ENCODE measurements at places on chromosomes 4 and X.

DNA sequence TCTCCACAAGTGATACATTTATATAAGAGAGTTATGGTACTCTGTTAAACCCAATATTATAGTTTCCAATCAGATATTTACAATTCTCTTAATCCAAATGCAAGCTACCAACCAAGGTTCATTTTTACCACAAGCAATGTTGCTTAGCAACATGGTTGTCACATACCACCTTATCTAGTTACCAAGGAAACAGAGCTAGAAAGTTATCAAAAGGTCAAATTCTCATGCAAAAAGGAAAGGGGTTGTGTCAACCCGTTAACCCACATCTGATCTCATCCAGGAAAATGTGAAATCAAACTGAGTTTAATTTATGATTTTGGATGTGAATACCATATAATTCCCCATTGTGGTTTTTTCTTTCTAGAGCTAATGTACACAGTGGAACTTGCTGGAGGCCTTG lies 274.1 kb upstream of the MAGEB2 start:
- DNase-seq = peak; percentile 23

GRCh38 chrX:154046940-154047610 lies 27.4 kb upstream of the IRAK1 start:
- DNase-seq = peak; percentile 44

DNA sequence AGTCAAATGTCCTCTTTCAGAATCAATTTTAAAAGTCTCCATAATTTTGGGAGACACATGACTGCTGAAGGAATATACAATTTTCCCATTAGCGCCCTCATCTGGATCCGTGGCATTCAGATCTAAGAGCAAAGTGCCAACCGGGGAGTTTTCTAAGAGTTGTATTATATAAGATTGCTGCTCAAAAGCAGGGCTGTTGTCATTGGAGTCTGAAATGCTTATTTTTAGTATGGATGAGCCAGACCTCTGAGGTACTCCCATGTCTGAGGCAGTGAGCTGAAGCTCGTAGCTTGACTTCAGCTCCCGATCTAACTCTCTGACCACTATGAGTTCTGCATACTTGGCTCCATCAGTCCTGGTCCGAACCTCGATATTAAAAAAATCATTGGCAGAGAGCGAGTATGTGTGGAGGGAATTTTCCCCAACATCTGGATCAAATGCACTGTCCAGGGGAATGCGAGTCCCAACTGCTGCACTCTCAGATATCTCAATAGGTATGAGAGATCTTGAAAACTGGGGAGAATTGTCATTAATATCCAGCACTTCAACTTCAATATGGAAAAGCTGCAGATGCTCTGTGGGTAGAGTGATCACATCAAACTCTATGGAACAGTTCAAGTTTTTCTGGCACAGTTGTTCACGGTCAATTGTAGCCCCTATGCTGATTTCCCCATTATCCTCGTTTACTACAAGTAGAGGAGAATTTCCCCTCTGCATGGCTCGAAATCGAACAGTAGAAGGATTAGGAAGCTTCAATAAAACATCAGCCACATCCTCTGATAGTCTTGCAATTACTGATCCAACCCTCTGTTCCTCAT lies 917 bp downstream of the PCDH18 start:
- peak; percentile 48 for DNase-seq

- peak; percentile 87 for DNase-seq
Observed at GRCh38 chr4:120293341-120293740, 226.7 kb upstream of the MAD2L1 start.

DNA sequence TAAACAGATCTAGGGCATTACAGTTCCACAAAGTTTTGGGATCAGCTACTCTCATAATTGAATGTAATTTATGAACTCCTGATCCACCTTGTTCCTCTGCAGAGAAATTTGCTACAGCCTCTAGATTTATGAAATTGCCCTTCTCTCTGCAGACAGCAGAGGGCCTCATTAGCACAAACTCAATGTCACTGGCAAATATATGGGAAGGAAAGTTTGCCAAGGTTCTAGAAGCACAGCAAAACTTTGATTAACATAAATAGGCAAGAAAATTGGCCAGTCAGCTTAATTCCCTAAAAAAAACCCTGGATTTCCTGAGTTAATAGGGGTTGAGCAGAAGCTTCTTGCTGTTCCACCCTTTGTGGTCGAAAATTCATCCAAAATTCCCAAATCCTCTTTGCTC lies 31.5 kb downstream of the PRPS1 start:
- DNase-seq = peak; percentile 68

DNA sequence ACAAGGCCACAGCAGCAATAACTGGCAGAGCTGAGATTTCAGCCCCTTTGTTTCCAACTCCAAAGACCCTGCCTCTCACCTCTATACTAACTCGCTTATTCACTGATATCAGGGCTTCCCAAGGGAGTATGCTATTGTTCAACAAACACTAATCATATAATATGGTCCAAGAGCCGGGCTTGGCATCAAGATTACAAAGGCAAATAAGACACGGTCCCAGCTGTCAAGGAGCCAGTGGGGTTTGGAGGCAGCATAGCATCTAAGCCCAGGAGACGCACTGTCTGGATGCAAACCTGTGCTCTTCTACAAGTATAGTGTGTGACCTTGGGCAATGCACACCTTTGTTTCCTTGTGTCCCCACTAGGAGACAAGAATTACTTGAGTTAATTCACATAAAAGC lies 28.7 kb downstream of the PAPSS1 start:
- no peak for DNase-seq

- DNase-seq = no peak
Observed at GRCh38 chr4:152112887-152113286, 352.1 kb upstream of the GATB start.

- DNase-seq = peak; percentile 78
Observed at GRCh38 chr4:141636082-141636770, at the start of gene IL15. IL15 (plus strand) TSS chr4:141636583; CDS start chr4:141719465, 82,882 bp downstream.

DNA sequence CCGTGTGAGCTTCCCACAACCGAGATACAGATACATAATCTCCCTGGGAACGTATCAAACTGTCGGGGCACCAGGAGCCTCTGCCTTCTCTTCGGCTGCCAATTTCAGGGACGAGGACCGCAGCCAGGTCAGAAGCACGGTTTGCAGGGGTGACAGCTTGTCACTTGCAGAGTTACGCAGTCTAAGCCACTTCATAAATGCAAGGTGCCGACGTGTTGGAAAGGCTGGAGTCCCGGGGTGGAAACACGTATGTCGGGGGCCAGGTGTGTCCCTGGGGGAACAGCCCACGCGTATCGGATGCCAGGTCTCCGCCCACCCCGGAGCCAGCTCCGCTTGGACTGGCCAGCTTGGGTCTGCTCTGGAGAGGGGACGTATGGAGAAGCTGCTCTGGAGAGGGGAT lies 76.3 kb upstream of the SHOX start:
- no peak for DNase-seq

DNA sequence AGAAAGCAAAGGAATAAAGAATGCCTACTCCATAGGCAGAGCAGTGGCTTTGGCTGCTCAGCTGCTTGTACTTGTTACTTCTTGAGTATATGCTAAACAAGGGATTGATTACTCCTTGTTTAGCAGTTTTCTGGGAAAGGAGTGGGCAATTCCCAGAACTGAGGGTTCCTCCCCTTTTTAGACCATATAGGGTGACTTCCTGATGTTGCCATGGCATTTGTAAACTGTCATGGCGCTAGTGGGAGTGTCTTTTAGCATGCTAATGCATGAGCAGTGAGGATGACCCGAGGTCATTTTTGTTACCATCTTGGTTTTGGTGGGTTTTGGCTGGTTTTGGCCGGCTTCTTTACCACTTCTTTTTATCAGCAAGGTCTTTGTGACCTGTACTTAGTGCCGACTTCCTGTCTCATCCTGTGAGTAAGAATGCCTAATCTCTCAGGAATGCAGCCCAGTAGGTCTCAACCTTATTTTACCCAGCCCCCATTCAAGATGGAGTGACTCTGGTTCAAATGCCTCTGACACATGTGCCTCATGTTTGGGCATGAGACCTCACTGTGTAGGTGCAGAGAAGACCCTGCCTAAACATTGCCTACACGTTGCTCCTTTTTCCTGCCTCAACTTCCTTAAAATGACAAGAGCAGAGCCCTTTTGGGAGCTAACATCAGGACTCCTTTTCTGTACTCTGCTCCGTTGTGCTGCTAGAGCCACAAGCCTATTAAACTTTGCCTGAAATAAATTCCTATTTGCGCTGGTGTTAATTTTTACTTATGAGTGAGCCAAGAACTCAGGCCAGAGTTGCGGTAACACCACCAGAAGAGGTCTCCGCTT lies 21.0 kb upstream of the UBA6 start:
- peak; percentile 55 for DNase-seq

GRCh38 chrX:11792461-11793421 lies 34.7 kb downstream of the MSL3 start:
- DNase-seq = peak; percentile 33

- DNase-seq = no peak
Observed at GRCh38 chrX:104400387-104400786, 145.7 kb upstream of the ESX1 start.

DNA sequence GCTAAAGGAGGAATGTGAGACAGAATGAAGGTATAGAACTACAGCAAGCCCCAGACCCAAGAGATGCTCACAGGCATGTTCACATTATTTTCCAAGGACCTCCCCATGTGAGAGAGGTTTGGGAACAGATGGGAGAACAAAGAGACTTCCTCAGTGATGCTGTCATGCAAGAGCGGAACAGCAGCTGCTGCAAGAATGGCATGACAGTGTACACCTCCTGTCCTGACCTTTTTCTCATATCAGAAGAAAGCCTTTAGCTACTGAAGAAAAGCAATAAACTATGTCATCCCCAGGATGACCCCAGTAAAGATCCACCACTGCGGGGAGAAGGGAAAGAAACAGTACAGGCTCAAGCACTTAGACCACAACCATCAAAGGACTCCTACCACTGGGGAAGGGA lies 7.2 kb downstream of the PRDM5 start:
- DNase-seq = no peak

- no peak for DNase-seq
Observed at GRCh38 chrX:48695925-48696300, 621 bp upstream of the SUV39H1 start.

DNA sequence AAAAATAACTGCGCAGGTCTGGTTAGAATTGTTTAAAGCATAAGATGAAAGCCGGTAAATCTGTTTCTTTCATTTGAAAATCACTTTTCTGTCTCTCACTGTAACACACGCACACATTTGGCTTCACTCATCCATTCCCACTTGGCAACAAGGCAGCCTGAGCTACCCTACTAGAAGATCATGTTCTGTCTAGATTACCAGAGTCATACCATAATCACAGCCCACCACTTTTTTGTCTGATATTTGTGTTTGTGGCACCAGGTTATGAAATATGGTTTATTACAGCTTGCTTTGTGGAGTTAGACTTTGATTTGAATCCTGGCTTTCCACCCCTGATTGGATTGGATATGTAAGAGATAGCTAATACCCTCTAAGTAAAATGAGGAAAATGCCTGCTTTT lies 2.2 kb downstream of the USO1 start:
- DNase-seq = no peak

GRCh38 chr4:2396781-2397368 lies 21.6 kb downstream of the ZFYVE28 start:
- no peak for DNase-seq

- DNase-seq = no peak
Observed at GRCh38 chr4:178296669-178297068, 854.4 kb upstream of the AGA start.

DNA sequence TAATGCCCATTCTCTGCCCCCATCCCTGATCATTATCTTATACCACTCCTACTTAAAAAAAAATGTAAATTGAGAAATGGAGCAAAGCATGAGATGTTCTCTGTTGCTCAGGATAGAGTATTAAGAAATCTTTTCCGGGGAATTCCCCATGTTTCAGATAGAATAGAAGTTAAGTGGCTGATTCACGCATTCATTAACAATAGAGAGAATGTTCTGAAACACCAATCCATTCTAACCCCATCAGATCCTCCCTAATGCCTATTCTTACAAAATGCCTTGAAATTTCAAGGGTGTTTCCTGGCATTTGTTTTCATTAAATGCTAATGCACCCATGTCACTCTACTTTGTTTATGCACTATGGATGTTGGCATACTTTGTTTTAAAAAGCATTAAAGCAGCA lies 101.1 kb downstream of the AREG start:
- peak; percentile 43 for DNase-seq

- peak; percentile 24 for DNase-seq
Observed at GRCh38 chr4:169744601-169745000, 13.1 kb downstream of the HPF1 start.

DNA sequence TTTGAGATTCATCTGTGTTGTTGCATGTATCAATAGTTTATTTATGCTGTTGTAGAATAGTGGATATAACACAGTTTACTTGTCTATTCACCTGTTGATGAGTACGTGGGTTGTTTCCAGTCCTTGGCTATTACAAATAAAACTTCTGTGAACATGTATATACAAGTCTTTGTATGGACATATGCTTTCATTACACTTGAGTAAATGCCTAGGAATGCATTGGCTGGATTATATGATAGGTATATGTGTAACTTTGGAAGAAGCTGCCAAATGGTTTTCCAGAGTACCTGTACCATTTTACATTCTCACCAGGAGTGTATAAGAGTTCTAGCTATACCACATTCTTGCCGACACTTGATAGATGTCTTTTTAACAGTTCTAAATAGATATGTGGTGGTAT lies 16.5 kb downstream of the ART3 start:
- no peak for DNase-seq

DNA sequence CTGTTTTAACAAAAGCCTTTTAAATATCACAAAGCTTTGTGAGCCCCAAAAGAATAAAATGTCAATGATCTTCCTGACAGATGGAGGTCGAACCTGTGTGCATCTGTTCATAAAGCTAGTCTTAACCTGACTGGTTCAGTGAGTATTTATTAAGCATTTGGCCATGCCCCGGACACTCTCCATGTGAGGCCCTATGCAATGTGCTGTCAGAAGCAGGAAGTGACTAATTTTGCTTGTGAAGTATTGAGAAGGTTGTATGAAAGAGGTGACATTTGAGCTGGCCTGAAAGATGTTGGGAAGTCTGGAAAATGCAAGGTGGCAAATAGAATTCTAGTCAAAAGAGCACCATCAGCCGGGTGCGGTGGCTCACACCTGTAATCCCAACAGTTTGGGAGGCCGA lies 171.4 kb downstream of the MSL3 start:
- DNase-seq = no peak

DNA sequence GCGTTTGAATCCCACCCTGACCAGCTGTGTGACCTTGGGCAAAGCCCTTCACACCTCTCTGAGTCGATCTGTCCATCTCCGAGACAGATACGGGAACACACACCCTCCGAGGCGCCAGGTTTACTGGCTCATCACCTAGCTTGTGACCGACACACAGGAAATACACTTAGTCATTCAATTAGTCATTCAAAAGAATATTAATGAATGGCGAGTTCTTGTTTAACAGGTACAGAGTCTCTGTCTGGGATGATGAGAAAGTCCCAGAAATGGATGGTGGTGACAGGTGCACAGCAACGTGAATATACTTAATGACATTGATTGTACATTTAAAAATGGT lies 80.6 kb downstream of the PPP2R2C start:
- no peak for DNase-seq
